ENCODE measurements at places on chromosomes 13 and 19.

GRCh38 chr19:44839276-44839675, 6.8 kb upstream of the NECTIN2 start:
- DNase-seq = no peak

GRCh38 chr13:34431827-34432581, 510.1 kb upstream of the NBEA start:
- no peak for DNase-seq

DNA sequence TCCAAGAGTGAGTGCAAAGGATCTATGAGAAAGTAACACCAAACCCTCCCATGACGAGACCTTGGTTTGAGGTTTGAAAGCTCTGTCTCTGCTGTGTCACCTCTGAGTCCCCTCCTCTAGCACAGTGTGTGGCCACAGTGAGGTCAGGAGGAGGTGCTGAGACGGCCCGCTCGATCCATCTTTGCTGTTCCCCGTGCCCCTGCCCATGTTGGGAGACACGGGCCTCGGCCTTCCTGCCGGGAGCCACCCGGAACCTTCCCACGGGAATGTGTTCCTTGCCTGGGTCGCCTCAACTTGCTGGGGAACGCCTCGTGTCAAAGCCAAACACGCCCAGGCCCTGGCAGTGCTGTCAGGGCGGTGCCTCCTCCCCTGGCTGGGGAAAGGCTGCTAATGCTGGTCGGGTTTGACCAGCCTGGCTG, 10.1 kb downstream of the NANOS3 start:
- DNase-seq = peak; percentile 75

DNA sequence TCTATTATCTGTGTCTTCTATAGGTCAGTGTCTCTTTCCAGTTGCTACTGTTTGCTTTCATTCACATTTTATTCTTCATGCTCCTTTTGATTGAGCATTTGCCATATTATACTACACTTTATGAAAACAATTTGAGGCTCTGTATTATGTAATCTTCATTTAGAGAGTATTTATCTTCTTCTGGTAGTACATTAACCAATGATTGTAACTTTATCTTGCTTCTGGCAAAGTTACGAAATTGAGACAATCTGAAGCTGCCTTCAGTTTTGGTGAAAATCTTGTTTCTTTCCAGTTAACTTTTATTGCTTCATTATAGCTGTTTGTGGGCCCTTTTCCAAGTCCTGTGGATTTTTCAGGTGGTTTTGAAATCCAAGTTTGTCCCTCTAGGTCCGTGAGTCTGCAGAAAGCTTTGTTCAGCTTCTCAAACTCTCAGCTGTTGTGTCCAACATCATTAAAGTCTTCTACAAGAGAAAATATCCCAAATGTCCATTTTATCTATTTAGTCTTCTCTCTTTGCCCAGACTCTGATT, 1255.4 kb upstream of the SPRY2 start:
- no peak for DNase-seq

- no peak for DNase-seq
Measured at GRCh38 chr13:29484236-29484635, 111.3 kb downstream of the SLC7A1 start.

DNA sequence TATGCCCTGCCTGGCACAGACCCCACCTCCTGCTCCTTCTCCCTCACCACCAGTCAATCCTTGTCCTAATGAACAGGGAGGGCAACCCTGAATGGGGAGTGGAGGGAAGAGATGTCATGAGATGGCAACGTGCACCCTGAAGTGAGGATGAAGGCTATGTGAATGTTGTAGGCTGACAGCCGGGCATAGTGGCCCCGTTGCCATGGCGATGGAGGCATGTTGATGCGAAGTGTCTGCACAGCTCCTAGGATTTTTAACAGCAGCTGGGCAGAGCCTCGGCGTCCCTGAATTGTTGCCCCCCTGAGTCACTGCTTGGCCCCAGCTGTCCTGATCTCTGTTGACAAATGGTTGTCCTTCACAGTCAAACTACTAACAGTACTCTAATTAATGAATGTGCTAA, 4.8 kb upstream of the ALOX5AP start:
- DNase-seq = no peak

GRCh38 chr19:7888145-7888825, at the start of gene LRRC8E:
LRRC8E (plus strand) TSS chr19:7888510; CDS start chr19:7895604, 7,094 bp downstream.
- DNase-seq = peak; percentile 79

GRCh38 chr13:71171740-71172139, 695.3 kb downstream of the DACH1 start:
- no peak for DNase-seq

DNA sequence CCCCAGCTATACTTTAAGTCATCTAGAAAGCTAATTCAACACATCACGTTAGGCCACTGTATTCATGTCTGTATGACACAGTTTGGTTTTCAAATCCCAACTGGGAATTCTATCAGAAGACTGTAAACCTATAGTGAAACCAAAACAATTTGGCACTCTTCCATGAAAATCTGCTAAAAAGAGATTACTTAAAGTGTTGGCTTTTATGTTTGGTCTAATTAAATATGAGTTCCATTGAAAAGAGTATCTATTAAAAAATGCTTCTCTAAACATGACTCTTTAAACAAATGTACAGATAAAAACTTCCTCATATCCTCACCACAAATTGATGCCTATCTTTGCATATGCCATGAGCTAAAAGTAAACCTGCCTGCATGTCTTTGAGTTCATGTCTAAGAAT, 25.4 kb downstream of the PCDH9 start:
- DNase-seq = no peak

- no peak for DNase-seq
Measured at GRCh38 chr19:47197141-47197540, 33.9 kb downstream of the BBC3 start.

All from transverse colon (tissue), 4 donors.